Stimulated activated CD4-positive, alpha-beta T cell treated with anti-CD3 and anti-CD28 coated beads, Interleukin-1b, Interleukin-23, amount 100 ng/mL, for 48 hours (primary cell): ENCODE measurements at places on chromosomes 4 and X.

DNA sequence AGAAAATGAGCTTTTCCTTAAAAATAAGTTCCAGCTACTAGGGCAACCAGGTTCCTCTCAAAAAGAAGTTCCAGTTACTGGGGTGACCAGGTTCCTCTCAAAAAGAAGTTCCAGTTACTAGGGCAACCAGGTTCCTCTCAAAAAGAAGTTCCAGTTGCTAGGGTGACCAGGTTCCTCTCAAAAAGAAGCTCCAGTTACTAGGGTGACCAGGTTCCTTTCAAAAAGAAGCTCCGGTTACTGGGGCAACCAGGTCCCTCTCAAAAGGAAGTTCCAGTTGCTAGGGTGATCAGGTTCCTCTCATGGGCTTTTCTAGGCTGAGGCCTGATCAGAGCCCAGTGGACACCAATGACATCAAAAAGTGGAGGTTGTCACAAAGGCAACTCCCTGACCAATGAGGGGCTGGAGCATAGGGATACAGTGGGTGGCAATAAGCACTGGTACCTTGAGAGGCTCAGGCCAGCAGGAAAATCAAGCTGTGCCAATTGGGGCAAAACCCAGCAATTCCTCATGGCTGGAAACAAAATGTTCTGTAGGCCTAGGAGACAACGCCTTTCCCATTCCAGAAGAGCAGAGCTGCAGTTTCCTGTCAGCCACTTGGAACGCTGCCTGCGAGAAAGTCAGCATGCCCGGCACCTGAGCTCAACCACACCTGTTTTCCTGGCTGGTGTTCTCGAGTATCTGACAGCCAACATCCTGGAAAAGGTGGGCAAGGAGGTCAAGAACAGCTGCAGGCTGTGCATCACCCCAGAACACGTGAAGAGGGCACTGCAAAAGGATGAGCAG is 12.3 kb upstream of the SYTL5 start:
- DNase-seq: no peak

DNA sequence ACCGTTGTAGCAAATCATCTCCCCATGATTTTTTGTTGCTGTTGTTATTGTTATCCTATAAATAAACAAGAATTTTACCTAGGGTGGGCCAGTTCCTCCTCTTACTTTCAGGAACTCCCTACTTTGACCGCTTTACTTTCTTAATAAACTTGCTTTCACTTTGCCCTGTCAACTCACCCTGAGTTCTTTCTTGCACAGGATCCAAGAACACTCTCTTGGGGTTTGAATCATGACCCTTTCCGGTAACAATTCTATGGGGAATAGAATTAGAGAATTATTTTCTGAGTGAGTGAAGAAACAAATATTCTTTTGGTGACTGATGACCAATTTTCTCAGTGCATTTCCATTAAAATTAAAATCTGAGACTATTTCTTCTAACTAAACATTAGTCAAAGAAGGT is 584.0 kb upstream of the TENM3 start:
- no peak for DNase-seq

GRCh38 chr4:48017108-48017571 is 568 bp downstream of the NIPAL1 start:
- peak; percentile 59 for DNase-seq

GRCh38 chr4:24468071-24468470 is 116.3 kb downstream of the DHX15 start:
- DNase-seq: no peak

- DNase-seq: no peak
These were observed 480.4 kb downstream of the ACTRT1 start for GRCh38 chrX:127571834-127572233.

DNA sequence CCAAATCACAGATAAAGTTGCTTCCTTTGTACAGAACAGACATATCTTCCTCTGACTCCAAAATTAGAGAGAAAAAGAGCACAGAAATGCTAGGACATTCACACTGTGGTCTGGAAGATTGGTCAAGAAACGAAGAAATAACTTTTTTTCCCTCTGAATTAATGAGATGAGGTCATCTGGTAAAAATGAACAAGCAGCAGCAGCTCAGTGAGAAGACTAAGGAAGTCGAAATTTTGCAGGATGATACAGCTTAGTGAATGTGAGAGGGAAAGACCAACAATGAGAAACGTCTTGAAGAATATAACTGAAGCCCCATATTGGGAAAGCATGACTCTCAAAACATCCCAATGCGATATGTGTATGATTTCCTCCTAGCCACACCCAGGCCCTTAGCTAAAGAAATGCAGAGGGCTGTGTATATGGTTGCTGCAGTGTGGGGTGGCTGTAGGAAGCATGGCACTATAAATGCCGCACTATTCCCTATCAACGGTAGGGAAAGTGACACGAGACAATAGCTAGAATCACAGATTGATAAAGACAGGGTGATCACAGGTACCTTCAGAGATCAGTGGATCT is 208.6 kb downstream of the VEGFC start:
- DNase-seq: no peak

DNA sequence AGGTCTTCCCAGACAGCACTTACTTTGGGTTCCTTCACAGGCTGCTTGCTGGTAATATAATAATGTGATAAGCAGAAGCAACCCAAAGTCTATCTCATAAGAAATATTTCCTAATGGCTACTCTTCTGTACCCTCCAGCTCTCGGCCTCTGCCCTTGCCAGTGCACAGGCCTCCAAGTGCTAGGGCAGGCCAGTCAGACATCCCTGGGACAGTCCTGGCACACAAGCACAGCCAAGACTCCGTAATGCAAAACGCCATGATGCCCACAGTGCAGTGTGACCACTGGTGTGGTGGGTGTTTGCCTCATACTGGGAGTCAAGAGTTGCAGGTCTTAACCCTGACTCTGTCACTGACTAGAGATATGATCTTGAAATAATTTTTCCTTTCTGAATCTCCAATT is 35.1 kb downstream of the RNF150 start:
- DNase-seq: no peak

DNA sequence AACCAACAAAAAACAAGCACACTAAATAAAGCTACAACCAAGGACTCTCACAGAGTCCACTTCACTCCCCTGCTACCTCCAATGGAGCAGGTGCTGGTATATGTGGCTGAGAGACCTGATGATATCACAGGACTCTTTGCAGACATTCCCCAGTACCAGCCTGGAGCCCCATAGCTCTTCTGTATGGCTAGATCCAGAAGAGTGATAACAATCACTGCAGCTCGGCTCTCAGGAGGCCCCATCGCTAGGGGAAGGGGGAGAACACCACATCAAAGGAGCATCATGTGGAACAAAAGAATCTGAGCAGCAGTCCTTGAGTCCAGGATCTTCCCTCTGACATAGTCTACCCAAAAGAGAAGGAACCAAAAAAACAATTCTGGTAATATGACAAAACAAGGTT is 237.1 kb upstream of the TLL1 start:
- no peak for DNase-seq

DNA sequence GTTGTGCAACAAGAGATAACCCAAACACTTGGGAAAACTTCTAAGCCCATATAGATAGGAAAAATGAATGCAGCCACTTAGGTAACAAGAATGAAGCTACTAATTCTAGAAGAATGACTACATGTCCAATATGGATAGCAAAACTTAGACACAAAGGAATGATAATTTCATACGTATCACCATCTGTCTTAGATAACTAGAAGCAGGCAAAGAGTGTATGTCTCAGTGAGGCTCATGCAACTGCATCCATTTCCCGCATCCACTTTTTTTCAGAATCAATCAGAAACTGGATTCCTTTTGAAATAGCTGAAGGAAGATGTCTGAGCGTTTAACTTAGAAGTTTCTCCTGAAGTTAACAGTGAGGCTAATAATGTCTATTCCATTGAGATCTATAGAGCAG is 408.7 kb upstream of the PITX2 start:
- DNase-seq: no peak

- DNase-seq: no peak
These were observed 133.0 kb upstream of the C1QTNF7 start for GRCh38 chr4:15294832-15295231.

- DNase-seq: no peak
These were observed 48.6 kb upstream of the ETNPPL start for GRCh38 chr4:108811486-108811885.

- DNase-seq: no peak
These were observed 91.3 kb downstream of the MOSPD2 start for GRCh38 chrX:14964500-14964899.

DNA sequence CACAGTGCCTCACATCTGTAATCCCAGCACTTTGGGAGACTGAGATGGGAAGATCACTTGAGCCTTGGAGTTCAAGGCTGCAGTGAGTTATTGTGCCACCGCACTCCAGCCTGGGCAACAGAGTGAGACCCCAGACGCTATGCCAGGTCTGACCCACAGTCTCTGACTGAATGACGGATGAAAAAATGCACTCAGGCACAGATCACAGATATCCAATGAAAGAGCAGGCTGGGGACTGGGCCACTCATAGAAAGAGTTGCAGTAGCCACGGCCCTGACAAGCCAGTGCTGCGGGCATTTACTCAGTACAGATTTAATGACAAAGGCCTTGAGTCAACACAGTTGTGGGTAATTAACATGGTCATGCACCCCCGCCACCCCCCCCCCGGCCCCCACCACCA is 22.7 kb downstream of the NUDT6 start:
- no peak for DNase-seq

DNA sequence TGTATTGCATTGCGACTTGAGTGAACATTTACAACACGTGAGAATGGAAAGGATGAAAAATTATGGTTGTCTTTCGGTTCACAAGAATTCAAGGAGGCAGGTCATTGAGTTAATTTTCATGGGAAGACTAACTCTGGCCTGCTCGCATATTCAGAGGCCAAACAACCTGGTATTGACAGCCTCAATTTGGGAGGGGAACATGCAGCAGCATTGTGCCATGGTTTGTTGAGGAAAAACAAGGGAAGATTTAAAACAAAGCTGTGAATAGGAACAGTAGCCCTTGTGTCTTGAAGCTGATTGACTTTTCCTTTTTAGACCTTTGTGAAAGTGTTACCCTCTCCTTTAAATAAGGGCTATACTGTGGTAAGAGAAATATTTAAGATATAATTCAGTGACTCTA is 31.9 kb downstream of the FAT4 start:
- DNase-seq: no peak

DNA sequence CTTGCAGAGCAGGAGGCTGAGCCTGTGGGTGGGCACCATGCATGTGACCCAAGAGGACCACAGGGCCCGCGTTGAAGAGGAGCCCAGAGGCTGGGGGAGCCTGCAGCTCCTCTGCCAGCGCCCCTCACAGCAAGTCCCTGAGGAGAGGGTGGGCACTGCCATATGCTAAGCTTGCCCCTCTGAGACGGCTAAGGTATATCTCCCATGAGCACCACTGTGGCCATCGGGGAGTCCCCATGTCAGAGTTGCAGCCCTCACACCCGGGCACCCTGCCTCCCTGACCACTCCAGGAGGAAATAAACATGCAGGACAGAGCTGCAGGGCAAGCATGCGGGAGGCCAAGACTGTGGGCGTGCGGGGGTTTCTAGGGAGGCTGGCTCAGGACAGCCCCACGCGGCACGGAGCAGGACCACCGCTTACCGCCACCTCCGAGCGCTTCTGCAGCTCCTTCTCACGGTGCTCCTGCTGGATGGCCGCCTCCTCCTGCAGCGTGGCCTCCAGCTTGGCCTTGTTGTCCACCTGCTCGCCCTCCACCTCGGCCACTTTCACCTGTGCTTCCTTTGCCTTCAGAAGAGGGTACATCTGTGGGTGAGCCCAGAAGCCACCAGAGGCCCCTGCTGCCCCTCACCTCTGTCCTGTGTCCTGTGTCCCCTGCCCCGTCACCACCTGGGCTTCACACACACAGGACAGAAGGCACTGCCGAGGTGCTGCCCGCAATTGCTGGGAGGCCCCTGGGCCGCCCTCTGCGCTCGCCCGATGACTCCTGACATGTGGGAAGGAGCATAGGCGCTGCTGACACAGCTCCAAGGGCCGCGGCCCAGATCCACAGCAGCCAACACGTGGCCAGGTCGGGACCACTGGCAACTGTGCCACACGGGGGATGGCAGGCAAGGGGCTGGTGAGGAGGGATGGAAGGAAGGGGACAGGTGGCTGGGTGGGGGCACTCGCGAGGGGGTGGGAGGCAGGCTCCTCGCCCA is 29.8 kb downstream of the FGFR3 start:
- no peak for DNase-seq

GRCh38 chr4:176453079-176453478 is 133.3 kb downstream of the SPCS3 start:
- no peak for DNase-seq

DNA sequence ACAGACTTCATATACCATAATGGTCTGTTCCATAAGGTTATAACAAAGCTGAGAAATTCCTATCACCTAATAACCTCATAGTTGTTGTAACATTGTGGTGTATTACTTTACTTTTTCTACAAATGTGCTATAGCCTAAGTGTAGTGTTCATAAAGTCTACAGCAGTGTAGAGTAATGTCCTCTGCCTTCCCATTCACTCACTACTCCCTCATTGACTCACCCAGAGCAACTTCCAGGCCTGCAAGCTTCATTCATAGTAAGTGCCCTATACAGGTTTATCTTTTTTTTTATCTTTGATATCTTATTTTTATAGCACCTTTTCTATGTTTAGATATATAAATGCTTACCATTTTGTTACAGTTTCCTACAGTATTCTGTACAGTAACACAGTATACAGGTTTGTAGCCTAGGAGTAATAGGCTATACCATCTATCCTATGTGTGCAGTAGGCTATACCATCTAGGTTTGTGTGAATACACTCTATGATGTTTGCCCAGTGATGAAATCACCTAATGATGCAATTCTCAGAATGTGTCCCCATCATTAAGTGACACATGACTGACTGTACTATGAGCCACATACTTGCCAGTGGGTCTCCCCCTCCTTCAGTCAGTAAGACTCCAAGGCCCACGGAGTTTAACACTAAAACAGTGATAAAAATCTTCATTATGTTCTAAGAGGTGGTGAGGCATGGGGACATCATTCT is 299.9 kb downstream of the UNC5C start:
- peak; percentile 47 for DNase-seq
